ENCODE measurements at places on chromosomes 5 and 9.
A peak's percentile ranks its signal among the peaks of the same experiment; 100 is the strongest.

DNA sequence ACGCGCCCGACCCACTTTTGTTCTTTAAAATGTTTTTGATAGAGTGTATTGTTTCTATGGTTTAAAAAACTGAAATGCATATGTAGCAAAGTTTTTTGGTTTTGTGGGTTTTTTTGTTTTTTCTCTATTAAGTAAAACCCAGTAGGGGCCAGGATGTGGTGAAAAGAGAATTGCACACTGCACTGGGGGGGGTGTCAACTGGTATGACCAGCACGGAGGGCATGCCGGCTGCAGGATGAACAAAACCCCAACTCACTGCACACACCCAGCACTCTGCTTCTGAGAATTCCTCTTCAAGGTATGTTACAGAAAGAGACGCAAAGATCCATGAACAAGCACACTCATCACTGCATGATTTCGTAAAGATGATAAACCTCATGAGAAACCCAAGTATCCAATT lies 75.0 kb downstream of the STK10 start:
- peak; percentile 56 for DNase-seq

GRCh38 chr5:80764786-80765185 lies 110.0 kb upstream of the DHFR start:
- DNase-seq: no peak

GRCh38 chr9:82130331-82131042 lies 141.9 kb downstream of the SPATA31D1 start:
- DNase-seq: no peak

GRCh38 chr9:95197692-95198271 lies 119.7 kb downstream of the FANCC start:
- DNase-seq: no peak

GRCh38 chr5:135930029-135930948 lies 24.5 kb downstream of the LECT2 start:
- DNase-seq: no peak

- peak; percentile 76 for DNase-seq
Measured at GRCh38 chr5:54229041-54229780, 81.2 kb downstream of the ARL15 start.

- no peak for DNase-seq
Measured at GRCh38 chr5:76485511-76485910, 82.4 kb downstream of the IQGAP2 start.

DNA sequence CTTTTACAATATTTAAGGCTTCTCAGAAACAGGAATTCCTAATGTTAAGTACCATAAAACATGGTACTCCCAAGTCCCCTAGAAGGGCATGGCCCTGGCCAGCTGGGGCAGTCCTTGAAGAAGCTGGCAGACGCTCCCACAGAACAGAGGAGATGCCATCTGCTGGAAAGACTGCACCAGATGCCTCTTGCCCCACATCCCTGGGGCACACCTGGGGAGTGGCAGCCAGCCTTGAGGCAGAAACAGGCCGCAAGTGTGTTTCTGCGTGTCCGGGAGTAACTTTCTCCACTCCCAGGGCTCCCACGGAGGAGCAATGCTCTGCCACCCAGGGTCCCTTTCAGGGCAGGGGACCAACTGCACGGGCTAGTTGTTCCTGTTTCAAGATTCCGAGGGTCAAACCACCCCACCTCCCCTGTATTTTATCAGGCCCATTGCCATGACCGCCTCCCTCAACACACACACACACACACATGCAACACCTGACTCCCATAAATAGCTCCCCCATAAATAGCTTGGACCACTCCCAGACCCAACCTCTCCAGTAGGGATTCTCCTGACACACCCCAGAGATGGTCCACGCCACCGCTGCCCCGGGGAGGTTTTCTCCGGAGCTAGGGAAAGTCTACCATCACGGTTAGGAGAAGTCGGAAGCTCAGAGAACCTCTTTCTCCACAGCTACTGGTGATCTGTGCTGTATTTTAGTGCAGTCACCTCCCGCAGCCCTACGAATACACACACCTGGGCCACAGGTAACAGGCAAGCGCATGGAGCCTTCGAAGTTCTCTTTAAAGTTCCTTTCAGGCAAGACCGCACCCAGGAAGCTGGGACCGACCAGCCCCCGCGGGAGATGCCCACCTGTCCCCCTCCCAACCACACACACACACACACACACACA lies 1.5 kb downstream of the SPOCK1 start:
- no peak for DNase-seq

DNA sequence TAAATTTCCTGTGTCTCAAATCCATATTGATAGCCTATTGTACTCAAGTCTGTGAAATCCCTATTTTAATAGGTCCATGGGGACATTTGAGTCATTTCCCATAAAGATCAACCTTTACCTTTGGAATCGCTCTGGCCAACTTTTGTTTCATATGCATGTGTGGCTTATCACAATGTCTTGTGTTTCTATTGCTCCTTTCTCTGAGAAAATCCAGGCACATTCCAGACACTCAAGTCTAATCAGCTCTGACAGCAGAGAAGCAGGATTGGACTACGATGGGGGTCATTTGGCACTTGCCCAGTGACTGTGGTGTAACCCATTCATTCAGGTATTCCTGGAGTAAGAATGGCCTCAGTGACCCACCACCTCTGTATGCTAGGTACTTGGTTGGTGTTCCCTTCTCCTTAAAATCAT lies 48.4 kb downstream of the ACTBL2 start:
- no peak for DNase-seq

GRCh38 chr9:78601957-78602565 lies 305.1 kb downstream of the PSAT1 start:
- DNase-seq: no peak

GRCh38 chr9:107471552-107471951 lies 18.0 kb downstream of the KLF4 start:
- no peak for DNase-seq

- DNase-seq: no peak
Measured at GRCh38 chr9:16145196-16145950, 592.5 kb downstream of the CCDC171 start.

DNA sequence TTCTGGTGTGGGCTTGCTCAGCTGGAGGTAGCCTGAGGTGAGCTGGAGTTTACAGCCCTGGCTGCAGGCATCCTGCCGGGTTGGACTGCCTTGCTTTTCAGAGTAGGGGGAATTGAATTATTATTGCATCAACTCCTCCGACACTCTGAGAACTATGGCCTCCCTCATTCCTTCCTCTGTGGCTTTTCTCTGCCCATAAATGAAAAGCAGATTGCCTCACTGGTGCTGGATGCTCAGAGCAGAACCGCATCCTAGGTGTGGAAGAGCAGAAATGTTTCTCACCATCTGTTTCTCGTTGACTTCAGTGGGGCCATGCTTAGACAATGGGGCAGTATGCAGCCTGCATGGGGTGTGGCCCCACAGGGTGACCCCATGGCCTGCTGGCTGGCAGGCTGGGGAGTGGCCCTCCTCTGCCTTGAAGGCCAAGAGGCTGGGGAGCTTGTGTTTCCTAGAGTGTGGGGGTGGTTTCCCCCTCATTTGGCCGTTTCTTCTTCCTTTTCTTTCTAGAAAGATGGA lies 27.3 kb upstream of the TGFBI start:
- DNase-seq: no peak

DNA sequence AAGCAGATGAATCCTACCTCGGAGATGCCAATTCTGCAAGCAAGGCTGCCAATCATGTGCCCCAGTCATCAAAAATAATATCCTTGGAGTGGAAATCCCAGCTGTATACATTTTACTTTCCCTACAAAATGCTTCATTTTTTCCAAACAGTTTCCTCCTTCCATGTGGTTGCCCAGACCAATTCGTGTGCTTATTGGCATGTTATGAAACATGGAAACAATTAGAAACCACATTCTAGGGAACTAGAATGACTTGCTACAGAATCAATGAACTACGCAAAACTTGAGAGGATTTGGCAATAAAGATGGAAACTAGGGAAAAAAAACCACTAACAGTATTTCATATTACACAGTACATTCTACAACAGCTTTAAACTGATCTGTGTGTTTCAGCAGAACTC lies 584.5 kb upstream of the DMAC1 start:
- no peak for DNase-seq

DNA sequence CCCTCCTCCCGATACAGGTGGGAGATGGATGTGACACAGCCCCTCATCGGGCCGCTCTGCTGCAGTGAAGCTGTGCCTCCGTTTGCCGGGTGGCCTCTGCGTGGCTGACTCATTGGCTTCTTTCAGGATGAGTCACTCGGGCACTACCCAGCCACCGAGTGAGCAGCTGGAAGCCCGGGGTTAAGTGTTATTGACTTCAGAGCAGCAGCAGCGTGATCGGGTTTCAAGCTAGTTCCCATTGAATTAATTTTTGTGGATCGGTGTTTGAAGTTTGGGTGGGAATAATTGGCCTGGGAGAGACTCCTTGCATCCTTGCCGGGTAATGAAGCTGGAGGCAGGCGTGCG lies 266.4 kb upstream of the IRX4 start:
- DNase-seq: no peak

GRCh38 chr5:1946122-1946677 lies 63.5 kb upstream of the IRX4 start:
- DNase-seq: no peak

DNA sequence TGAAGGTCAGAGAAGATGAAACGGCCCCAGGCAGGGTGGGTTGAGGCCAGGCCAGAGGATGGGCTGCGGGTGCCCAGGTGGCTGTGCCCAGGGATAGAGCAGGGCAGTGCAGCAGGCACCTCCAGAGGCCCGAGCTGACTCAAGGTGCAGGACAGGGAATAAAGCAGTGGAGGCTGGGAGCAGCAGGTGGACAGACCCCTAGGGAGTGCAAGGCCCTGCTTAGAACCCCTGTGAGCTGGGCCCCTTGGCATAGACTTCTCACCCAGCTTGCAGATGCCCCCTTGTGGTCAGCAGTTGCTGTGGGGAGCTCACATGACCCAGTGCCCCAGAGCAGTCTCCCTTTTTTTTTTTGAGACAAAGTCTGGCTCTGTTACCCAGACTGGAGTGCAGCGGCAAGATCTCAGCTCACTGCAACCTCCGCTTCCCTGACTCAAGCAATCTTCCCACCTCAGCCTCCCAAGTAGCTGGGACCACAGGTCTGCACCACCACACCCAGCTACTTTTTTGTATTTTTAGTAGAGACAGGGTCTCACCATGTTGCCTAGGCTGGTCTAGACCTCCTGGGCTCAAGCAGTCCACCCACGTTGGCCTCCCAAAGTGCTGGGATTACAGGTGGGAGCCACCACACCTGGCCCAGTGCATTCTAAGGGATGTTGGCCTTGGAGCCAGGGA lies 118.8 kb downstream of the WNK2 start:
- peak; percentile 61 for DNase-seq

- DNase-seq: no peak
Measured at GRCh38 chr5:59095480-59095879, 512.6 kb downstream of the RAB3C start.

DNA sequence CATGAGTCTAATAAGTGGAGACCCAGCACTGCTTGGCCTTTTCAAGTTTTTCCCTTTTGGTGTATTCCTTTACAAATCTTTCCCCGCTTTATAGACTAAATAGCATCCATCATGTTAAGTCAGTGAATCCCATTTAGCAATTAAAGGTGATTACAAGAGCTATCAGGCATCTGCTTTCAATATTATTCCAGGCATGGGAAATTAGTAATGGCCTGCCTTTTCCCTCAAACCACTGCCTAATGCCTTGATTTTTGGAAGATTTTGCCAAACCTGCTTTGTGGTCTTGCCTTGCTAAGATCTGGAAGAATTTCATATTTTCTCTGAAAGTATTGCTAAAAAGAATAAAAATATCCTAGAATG lies 102.8 kb upstream of the GNA14 start:
- no peak for DNase-seq

DNA sequence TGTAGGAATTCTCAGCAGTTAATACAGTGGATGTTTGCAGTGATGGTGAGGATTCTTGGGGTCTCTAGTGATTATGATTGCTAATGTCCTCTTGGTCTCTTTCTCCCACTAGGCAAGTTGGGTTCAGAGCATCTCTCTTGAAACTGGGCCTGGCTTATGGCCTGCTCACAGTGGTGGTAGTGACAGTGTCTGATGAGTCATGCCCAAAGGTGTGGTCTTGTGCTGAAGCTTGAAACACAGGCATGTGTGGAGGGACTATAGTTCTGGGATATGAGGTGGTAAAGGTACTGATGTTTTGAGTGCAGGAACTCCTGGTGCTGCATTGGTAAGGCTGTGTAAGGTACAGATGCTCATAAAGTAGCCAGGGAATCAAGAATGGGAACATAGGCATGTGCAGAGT lies 231.1 kb downstream of the FAM170A start:
- DNase-seq: no peak

DNA sequence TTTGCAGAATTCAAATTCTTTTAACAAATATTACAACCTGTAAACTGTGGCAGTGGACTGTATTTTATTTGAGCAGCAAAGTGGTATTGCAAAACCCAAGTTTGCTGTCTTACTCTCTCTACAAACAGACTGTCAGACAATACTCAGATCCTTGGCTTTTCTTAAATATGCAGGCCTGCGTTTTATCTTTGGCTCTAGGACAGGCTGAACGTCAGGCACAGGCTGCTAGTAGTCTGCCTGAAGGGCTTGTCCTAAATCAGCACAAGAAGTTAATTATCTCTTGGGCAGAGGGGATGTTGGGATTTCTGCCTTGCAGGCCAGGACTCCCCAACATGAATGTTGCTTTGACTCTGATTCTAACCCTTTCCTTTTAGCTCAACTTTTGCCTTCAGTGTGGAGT lies 147.5 kb downstream of the SLIT3 start:
- DNase-seq: no peak

- DNase-seq: no peak
Measured at GRCh38 chr5:54703565-54704255, 186.2 kb downstream of the SNX18 start.

GRCh38 chr9:98862936-98863335 lies 55.5 kb downstream of the GALNT12 start:
- no peak for DNase-seq

- DNase-seq: no peak
Measured at GRCh38 chr5:168239325-168239724, 52.1 kb upstream of the WWC1 start.

DNA sequence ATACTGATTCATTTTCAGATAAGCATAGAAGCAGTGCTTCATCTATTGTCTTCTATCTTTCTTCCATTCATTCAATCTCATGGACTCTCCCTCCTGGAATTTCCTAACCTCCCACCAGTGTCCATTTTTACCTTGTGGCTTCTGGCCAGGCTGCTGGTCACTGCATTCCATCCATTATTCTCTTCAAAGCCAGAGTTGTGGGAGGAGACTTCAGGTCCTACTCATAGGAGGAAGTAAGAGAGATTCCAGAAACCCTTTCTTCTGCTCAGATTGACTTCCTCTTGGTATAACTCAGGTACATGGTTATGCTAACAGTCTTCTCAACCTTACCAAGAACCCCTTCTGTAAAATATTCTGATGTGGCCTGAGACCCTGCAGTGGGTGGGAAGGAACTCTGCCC lies 153.3 kb upstream of the SLC12A2 start:
- DNase-seq: no peak
